CD4-positive, alpha-beta T cell treated with Interleukin-4 for 4 hours (primary cell): ENCODE measurements at places on chromosomes 3 and 15.
A peak's percentile ranks its signal among the peaks of the same experiment; 100 is the strongest.

- DNase-seq, result no peak
These were observed 15.3 kb downstream of the PXK start for GRCh38 chr3:58347984-58348383.

GRCh38 chr3:70981231-70981880 lies 602.2 kb downstream of the FOXP1 start:
- no peak for DNase-seq

- no peak for DNase-seq
These were observed 53.7 kb upstream of the ABHD17C start for GRCh38 chr15:80641384-80641783.

GRCh38 chr15:72934921-72935320 lies 117.3 kb upstream of the NEO1 start:
- no peak for DNase-seq

DNA sequence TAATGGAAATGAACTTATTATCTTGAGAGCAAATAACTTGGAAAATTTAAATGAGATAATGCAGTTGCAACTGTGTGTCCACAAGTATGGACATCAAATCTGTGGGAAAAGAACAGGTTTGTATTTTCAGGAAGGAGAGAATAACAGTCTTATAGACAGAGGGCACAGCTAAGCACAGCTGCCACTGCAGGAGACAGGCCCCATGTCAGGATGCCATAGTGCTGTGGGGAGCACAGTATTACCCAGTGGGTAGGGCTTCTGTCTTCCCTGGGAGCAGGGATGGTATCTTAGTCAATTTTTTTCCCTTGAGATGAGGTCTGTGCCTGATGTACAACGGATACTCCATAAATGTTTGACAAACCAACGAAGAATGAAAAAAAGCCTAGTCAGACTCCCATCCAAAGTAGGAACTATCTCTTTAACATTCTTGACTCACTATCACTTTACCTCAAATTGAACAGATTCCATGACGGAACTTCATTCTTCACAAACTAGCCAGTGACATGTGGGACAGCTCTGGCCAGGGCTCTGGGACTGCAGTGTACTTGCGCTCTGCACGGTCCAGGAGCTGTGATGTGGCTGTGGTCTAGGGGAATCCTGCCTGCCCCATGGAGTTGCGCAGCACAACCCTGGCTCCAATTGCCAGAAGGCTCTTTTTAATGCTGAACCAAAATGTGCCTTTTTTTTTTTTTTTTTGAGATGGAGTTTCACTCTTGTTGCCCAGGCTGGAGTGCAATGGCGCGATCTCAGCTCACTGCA lies 48.3 kb downstream of the PARP14 start:
- no peak for DNase-seq

- no peak for DNase-seq
These were observed 76.8 kb upstream of the CHRNA7 start for GRCh38 chr15:31953478-31953877.

DNA sequence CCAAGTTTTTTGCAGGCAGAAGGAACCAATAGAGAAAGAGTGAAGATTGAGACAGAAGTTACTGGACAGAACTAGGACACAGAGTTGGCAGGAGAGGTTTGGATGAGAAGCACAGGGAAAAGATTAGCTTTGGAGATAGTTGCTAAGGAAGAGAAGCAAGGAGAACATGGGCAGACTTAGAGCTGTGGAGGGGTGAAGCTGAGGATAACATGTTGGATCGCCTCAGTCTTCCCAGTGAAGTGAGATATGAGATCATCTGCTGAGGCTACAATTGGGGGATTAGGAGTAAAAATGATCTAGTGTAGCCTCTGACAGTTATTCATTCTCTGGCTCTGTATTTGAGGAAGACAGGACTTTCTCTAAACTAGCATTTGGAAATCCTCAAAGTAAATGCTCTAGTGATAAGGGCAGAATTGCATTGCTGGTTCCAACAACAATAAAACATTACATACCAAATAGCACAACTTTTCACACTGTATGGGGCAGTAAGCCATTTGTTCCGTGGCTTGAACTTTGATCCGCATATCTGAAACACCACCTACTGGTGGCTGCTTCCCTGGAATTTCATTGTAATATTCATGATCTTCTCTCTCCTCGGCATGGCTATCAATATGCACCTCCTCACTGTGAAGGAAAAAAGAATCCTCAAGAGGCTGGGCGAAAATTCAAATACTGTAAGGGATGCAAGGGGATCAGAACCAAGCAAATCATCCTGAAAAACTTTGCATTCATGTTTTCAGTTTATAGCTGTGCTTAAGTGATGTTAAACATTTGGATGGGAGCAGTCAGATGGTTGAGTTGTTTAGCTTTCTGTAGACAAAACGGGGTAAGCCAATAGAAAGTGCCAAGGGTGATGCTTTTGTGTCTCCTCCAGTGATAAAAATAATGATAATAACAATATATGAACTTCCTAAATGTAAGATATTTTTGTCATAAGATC lies 22.2 kb upstream of the EID1 start:
- no peak for DNase-seq

DNA sequence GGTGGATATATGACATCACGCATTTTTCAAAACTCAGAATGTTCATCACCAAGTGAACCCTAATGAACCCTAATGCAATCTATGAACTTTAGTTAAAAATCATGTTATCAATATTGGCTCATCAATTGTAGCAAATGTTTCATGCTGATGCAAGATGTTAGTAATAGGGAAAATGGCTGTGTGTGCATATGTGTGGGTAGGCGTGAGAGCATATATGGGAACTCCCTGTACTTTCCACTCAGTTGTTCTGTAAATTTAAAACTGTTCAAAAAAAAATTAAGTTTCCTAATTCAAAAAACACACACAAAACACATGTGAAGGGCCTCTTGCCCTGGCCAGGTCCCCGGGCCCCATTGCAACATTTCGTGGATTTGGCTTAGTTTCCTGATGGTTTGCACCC lies 89.7 kb upstream of the PROK2 start:
- DNase-seq, result no peak

DNA sequence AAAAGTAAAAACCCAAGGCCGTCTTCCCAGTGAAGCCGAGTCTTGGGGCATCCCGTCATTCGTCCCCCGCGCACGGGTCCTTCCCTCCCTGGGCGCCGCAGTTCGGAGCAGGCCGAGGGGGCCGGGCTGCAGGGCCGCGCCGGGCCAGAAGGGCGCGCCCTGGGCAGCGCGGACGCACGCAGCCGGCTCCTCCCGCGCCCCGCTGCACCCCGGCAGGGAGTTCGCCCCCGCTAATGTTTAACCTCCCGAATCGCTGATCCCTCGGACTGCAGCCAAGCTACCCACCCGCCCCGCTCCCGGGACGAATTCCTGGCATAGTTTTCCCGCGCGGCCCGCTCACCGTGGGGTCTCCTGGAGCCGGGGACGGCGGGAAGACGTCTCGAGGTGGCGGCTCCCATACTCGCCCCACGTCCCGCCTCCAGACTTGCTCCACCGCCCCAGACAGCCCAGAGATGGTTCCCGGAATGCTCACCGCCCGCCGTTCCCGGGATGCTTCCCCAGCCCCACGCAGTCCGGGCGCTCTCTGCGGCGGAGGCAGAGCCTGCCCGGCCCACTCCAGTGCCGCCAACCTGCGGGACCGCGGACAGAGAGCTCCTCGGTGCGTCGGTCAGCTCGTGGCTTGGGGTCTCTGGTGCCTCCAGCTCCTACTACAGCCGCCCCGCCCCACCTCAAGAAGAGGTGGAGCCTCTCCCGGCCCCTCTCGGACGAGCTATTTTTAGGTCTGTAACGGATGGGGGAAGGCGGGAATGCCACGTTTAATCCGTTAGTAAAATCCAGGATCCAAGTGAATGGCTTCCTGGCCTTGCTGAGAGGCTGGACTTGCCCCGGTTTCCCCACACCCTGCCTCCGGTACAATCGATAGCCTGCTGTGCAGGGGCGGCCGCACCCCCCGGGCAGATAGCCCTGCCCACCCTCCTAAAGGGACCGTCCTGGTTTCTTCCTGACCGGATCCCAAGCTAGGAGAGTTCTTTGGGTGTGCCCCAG lies at the start of gene DZIP1L:
DZIP1L (minus strand) TSS at position 621 of the 984 bp plus-strand sequence. CDS start 11,637 bp downstream, outside the sequence.
- DNase-seq, result no peak

- DNase-seq, result no peak
These were observed 49.5 kb downstream of the ARHGAP31 start for GRCh38 chr3:119343719-119344118.

- DNase-seq, result no peak
These were observed 36.7 kb upstream of the MFGE8 start for GRCh38 chr15:88949734-88950400.

- no peak for DNase-seq
These were observed 62.2 kb upstream of the RGMA start for GRCh38 chr15:93150910-93151881.

DNA sequence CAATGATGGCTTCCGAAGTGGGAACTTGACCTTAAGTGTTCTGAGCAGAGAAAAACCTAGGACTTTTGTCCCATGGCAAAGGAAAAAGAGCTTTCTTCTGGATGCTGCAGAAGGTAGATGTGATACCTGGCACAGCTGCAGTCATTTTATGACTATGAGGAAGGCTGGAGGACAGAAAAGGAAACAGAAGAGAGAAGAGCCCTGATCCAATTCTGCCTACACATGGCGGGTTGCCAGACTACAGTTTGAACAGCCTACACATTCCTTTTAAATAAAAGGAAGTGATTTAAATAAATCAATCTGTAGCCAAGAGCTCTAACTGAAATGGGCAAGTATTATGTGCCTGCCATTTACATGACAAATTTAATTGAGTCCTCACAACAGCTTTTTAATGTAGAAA lies 43.6 kb upstream of the CHRNB4 start:
- no peak for DNase-seq

- DNase-seq, result no peak
These were observed 34.1 kb upstream of the SMAD3 start for GRCh38 chr15:67031331-67031730.

DNA sequence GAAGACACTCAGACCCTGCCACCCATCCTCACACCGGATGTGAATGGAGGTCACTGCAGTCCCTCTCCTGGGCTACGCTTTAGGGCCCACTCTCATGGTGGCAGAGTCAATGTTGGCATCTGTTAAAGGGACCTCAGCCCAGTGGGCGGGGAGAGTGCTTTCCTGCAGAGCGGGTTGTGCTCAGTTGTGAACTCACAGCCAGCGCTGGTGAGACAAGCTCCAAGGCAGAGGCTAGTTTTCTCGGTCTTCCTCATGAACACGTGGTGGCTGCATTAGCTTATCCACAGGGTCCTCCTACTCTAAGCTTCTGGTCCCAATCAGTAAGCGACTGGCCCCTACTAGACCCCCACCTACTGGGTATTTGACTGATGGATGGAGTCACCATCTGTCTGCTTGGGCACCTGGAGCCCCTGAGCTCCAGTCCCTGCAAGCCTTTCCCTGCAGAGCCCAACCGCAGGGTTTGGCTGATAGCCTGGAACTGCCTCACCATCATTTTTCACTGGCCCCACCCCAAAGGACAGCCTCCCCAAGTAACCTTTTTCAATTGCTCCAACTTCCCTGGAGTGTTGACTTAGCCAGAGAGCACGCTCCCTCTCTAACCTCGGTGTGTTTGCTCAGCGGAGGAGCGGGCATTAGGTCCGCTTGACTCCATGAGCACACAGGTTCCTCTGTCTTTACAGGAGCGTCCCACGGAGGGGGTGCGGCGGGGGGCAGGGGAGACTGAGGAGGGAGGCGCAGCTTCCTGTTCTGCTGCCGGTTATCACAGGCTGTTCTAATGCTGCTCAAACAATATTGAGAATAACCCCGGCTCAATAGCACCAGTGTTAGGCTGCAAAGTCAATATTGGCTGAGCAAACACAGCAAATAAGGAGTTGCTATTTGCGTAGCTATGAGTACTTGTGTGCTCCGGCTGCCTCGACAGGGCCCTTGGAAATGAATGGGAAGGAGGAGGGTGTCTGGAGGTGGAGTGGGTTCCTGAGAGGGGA lies 141.7 kb downstream of the RPLP1 start:
- no peak for DNase-seq

- DNase-seq, result peak; percentile 37
These were observed 20.3 kb downstream of the PPCDC start for GRCh38 chr15:75043509-75044257.

DNA sequence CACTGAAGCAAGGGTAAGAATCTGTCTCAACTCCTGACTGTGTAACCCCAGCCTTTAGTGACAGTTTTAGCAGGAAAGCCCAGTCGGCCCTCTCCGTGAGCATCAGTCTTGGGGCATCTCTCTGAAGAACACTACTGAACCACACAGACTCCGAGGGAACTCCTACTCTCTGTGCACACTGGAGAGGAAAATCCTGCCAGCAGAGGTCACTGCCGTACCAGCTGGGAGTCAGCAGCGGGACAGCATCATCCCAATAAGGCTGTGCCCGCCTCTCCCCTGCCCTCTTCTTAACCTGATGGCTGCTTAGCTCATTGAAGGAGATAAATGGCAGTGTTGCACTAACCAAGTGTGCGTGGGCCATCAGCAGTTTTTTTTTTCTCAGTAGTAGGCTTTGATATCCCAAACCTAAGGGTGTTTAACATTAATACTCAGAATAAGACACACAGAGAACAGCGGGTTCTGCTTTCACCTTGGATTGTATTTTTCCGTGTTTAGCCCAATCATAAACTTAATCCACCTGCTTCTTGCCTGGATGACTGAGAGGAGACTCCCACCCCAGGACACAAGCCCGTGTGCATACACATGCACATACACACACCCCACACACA lies 26.6 kb upstream of the RASA2 start:
- DNase-seq, result peak; percentile 83

- peak; percentile 27 for DNase-seq
These were observed 132.8 kb upstream of the SLC24A5 start for GRCh38 chr15:47987908-47988532.

GRCh38 chr15:64152507-64153387 lies 1.2 kb downstream of the SNX22 start:
- DNase-seq, result no peak

DNA sequence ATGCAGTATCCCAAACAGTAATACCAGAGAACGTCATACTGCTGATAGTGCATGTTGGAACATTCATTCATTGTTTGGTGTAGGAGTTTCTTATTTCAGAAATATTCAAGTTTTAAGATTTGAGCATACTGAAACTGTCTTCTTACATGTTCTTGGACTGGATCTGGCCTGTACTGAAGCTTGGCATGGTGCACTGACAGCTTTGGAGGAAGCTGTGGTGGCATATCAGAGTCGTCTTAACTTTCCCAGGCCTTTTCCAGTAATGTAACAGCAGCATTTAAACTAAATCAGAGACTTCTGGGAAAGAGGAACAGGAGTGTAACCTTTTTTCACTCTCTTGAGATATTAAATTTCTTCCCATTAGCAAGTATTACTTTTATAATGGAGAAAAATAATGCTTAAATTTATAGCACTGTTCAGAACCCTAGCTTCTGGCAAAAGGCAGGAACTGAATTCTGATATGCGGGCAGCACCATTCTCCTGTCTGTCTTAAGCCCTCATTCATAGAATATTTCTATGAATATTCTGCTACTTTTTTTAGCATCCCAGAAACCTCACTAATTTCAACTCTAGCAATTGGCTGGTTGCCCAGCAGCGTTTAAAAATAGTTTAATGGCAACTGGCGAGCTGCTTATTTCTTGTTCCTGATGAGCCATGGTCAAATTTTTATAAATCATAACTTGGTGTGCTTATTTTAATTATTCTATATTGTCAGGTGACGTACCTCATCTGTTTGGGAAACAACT lies 31.1 kb downstream of the DNAJC13 start:
- DNase-seq, result no peak

DNA sequence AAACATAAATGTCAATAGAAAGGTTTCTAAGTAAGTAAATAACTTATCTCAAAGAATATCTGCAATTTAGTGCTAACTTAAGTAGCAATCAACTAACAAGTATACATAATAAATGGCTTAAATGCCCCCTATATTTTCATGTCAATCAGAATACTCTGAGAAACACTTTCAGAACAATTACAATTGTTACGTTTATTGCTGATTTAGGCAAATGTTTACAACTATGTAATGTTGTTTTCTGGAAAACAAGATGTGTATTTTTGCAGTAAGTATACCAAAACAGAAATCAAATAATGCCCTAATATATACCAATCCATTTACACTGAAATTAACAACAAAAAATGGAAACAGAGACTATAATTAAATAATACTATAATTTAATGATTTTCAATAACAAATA lies 13.2 kb downstream of the TUBGCP5 start:
- DNase-seq, result no peak
